ENCODE measurements at places on chromosomes 2 and 18.

DNA sequence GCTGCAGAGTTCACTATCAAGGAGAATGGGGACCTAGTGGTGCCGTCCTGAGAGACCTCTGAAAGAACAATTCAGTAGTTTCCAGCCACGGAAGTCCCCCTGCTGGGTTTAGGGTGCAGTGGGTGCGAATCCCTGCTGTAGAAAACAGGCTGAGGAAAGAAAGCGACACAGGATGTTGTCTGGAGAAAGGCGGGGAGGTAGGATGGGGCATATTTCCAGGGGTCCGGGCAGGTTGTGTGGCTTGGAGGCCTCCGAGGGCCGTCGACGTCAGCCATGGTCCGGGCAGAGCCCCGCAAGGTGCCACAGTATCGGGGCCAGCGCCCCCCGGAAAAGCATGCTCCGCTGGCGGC is 807 bp upstream of the CREB1 start:
- peak; percentile 39 for DNase-seq

DNA sequence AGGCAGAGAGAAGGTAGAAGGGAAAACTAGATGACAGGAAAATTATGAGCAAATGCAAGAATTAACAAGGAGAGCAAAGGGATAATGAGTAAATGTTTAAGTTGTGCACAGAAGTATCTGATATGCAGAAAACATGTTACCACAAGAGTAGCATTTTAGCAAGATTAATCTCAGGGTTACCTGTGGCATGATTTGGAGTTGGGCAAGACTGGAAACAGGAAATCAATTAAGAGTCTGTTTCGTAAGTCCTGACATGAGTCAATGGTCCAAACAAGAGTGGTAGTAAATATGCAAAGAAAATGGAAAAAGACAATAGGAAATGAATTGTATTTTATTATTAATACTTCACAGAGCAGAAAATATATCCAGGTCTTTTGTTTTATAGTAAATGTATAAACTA is 17.3 kb upstream of the MTX2 start:
- DNase-seq, result no peak

- DNase-seq, result no peak
These were observed 494.9 kb downstream of the NYAP2 start for GRCh38 chr2:225894236-225894980.

DNA sequence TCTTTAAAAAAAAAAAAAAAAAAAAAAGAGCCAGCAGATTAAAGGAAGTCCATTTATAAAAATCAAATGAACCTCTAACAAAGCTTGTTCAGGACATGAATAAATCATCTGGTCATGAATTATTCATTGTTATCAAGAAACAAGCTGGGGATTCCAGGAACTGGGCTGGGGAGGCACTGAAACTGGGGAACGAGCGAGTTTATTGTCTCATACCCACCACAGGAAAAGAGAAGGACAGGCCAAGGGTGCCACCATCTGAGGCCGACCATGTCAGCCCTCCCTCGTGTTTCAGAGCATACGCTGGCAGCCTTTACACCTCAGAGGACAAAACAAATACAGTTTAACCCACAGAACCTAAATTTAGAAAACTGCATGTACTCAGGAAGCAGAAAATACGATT is 164.2 kb downstream of the VWC2L start:
- no peak for DNase-seq

DNA sequence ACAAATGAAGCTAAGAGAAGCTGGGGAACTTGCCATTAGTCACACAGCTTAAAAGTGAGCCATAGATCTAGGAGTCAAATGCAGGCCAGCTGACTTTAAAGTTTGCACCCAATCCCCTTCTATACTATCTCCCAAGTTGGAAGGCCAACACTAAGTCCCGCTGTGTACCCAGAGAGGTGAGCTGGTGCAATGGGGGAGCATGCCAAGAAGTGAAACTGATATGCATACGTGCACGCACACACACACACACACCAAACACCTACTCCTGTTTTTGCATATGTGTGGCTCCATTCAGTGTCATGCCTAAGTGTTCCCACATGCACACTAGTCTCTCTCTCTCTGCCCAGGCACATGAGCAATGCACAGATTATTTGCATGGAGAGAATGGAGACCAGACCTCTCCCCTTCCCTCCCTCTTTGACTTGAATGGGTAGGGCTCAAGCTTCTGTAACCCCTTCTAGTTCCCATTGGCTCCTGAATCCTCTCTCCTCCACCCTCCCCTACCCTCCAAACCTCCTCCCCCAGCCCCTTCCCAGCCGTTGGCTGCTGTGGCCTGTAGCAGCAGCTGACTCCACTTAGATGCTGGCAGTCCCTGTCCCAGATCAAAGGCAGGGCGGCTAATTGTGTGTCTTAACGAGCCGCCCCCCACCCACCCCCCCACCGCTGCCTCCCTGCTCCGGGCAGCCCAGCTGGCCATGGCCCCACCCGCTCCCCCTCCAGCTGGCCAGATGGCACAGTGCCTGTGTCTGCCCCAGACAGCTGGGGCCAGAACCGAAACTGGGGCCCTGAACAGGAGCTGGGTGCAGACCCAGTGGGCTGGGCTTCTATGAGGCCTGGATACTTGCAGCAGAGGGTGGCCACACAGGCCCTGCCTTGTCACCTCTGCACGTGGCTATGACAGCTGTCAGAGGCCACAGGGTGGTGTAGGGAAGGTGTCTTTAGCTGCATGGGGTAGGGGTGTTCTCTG is 5.6 kb downstream of the WNT10A start:
- DNase-seq, result no peak

- DNase-seq, result no peak
These were observed 62.0 kb downstream of the SMAD7 start for GRCh38 chr18:48888773-48889080.

- DNase-seq, result no peak
These were observed 53.2 kb downstream of the FEZ2 start for GRCh38 chr2:36544638-36545338.

- no peak for DNase-seq
These were observed 26.8 kb downstream of the FAM178B start for GRCh38 chr2:96959406-96960110.

DNA sequence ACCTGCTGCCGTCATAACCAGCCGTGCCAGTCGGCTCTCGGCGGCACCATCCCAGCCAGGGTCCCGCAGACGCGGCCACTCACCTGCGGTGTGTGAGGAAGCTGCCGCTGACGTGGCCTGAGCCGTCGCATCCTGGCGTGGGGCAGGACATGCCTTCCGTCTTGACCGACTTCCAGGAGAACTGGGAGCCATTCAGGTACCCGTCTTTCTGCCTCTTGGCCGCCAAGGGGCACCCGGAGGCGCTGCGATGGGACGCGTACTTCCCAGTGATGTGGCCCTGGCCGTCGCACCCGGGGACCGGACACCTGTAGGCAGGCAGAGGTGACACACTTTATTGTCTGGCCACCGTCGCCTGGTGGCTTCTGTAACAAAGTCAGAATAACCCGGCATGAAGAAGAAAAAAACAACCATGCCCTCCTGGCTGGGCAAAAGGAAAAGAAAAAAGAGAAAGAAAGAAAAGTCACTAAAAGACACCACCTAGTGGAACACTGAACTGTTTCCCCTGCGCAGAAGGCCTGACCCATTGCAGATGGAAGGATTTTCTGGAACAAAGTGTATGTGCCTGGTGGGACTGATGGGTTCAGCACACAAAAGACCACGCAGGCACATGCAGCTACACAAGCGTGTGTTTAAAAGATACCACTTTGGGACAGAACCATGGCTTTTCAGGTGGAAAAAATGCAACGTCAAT is 94.9 kb upstream of the PXDN start:
- DNase-seq, result no peak

DNA sequence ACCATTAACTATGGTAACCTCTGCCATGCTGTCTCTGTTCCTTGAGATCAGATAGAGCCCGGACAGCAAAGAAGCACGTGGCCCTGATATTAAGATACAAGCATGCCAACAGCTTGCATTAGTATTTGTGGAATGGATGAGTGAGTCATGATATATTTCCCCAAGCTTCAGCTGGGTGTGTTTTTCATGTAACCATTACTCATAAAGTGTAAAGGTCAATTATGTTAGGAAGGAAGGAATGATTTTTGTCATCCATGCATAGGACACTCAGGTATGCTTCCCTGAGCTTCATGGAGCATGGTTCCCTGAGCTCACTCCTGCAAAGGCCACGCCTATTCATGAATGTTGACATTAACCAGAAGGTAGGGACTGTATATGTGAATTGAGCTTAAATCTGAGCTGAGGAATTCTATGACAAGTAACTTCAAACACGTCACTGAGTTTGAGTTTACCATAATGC is 74.6 kb downstream of the ARL4C start:
- no peak for DNase-seq

- no peak for DNase-seq
These were observed 48.9 kb upstream of the EMILIN2 start for GRCh38 chr18:2797951-2798350.

DNA sequence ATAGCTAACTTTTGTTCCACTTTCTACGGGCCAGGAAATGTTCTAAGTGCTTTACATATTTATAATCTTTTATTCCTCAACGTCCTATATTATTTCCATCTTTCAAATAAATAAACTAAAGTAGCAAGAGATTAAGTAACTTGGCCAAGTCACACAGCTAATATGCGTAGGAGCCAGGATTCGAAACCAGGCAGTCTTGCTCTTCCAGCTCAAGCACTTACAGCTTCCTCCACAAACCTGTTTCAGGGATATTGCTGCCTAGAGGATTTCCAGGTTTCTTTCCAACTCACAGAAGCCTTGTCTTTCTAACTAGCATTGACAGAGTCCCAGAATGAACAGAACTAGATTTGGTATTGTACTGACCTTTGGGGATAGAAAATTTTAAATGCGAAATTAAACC is 102.5 kb downstream of the FIGN start:
- DNase-seq, result no peak

GRCh38 chr2:6398421-6398820 is 467.3 kb downstream of the CMPK2 start:
- no peak for DNase-seq

GRCh38 chr2:169782513-169782912 is 16.2 kb upstream of the SSB start:
- DNase-seq, result no peak

- no peak for DNase-seq
These were observed 107.6 kb downstream of the LRP2 start for GRCh38 chr2:169254774-169255173.

- no peak for DNase-seq
These were observed 9.7 kb downstream of the CAPN13 start for GRCh38 chr2:30797381-30798015.

- DNase-seq, result no peak
These were observed 335.3 kb downstream of the PTPRM start for GRCh38 chr18:7902399-7902839.

GRCh38 chr2:23510471-23510870 is 125.5 kb downstream of the KLHL29 start:
- no peak for DNase-seq

DNA sequence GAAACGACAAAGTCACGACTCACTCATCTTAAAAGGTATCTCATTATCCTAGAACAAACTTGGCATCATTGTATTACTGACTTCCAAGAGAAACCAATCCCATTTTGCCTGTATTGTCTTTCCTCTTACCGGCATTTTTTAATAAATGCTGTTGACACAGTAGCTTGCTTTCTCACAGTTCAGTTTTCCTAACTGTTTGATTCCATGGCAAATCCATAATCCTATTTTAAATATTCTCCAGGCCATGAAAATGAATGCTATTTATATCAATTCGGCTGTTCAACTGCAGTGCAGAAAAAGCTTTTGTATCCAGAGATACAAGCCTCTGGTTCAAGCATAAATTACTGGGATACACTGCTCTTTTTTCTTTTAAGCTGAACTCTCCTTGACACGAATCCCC is 1241.9 kb downstream of the DPP10 start:
- DNase-seq, result no peak

- DNase-seq, result no peak
These were observed 94.4 kb upstream of the ASAP2 start for GRCh38 chr2:9112079-9112721.

- DNase-seq, result no peak
These were observed 500.5 kb upstream of the RAB6C start for GRCh38 chr2:129478902-129479517.

Measured in stimulated activated CD8-positive, alpha-beta memory T cell treated with anti-CD3 and anti-CD28 coated beads, Interleukin-2, amount 100 ng/mL, for 1 hour (primary cell).